GM12864 (cell line): ENCODE measurements at places on chromosomes 3 and 15.

DNA sequence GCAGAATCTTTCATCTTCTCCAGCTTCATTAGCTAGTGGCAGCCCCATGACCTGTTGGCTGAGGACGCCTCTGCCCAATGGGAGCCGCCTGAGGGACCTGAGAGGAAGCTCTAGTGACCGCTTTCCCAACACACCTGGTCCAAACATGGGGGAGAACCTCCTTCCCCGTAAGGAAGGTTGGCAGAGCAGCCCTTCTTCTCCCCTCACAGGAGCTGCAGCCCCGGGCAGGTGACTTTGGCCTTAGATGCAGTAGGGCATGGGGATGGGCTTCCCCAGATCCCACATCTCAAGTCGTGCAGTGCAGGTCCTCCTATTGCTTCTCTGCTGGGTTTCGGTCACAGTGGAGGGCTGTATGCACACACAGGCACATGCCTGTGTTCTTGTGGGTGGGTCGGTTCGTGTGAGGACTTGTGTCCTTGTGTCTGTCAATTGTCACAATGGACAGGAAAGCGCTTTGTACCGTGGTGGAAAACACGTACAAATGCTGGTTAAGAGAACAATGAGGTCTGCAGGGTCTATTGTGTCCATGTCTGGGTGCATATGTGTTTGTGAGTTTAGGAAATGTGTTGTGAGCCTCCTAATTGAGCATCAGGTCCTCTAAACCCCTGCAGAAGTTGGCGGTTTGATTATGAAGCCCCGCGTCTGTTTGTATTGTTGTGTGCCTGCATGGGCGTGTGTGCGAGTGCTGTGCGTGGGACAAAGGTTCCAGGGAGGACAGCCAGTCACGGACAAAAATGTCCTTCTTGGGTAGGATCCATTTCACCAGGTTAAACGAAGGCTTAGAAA is 1.4 kb downstream of the ISLR2 start:
- DNase-seq: no peak

DNA sequence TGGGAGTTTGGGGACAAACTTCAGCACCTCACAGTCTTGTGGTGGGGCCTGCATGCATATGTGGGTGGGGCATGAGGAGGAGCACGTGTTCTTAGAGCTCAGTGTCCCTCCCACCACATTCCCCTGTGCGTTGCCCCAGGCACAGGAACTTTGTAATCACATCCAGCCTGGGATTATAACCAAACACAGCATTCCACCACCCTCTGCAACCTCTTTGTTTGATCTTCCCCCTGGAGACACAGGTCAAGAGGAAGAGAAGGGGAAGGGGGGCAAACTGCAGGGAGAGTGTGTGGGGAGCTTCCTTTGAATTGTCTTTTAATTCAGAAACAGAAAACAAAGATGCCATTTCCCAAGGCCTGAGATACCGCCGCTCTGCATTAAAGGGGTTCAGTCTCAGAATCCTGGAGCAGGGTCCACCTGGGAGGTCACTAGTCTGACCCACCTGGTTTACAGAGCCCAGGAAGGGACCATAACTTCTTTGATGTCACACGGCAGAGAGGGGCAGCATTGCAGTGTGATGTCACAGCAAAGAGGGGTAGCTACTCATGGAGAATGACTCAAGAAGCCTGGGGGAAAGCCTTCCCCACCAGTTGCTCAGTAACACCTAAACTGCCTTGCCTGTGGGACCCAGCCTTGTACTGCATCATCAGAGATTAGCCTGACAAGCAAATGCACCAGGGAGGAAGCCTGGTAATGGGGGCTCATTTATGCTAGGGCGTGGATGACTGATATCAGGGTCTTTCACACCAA is 106.3 kb upstream of the RNU6-1 start:
- no peak for DNase-seq

DNA sequence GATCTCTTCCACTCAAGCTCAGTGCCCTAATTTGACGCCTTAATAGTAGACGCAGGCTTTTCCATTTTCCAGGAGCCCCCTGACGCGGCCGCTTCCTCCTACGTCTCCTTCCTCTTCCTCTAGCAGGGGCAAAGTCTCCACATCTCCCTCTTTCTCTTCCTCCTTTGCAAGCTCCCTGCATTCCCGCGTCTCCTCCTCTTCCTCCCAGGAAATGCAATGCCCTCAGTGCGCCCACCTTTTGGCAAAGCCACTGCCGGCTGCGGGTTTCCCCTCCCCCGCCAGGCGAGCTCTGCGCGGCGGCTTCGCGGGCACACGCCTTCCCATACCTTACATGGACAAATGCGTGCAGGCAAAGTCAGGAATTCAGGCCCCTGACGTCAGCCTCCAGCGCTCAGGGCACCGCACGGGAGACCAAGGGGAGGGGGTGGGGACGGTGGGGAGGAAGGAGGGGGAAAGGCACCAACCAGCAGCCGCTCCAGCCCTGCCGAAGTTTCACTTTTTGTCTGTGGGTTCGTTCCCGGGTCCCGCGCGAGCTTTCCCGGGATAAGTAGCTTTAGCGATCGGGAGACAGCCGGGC is 432 bp upstream of the LPP start:
- no peak for DNase-seq

DNA sequence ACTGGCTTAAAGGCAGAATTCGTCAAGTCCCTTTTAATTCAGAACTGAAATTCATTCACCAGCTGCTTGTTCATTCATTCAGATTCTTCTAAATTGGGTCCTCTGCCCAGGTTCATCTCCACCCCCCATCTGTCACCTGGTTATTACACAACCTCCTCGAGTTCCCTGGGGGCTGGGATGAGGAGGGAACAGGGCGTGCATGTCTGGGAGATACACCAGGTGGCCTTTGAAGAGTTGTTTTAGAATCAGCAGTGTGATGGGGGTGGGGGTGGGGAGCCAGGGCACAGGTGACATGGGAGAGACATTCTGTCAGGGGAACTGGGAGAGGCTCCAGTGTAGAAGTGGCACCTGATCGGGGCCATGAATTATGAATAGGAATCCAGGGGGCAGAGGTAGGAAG is 8.2 kb downstream of the SNX33 start:
- DNase-seq: no peak

GRCh38 chr3:113271189-113271588 is 59.8 kb downstream of the BOC start:
- no peak for DNase-seq
